ENCODE measurements at places on chromosomes 7 and 10.

GRCh38 chr10:117861329-117861728 is 185.4 kb downstream of the RAB11FIP2 start:
- no peak for DNase-seq

DNA sequence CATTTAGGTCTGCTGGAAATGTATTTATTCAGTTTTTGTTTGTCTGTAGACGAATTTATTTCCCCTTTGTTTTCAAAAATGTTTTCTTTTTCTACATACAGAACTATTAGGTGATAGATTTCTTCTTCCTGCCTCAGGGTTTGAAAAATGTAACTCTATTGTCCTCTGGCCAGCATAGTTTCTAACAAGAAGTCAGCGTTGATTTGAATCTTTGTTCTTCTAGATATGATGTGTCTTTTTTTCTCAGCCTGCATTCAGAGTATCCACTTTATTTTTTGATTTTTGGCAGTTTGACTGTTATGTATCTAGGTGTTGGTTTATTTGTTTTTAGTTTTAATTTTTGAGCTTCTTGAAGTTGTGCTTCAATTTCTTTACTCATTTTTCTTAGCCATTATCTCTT is 7.5 kb upstream of the OR2F1 start:
- no peak for DNase-seq

DNA sequence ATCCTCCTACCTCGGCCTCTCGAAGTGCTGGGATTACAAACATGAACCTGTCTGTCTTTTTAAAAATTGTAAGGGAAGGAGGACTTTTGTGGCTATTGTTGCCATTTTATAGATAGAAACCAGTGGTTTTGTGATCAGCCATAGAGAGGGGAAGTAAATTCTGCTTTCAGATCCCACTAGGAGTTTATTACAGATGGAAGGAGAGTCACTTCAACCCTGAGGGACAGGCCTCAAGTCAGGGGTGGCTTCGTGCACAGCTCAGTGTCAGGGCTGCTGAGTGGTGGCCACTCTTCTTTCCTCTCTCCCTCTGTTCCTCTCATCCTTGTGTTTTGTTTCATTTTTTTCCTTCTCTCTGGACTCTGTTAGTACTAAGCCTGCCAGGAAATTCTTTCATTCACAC is 60.8 kb downstream of the OGDH start:
- DNase-seq: no peak

DNA sequence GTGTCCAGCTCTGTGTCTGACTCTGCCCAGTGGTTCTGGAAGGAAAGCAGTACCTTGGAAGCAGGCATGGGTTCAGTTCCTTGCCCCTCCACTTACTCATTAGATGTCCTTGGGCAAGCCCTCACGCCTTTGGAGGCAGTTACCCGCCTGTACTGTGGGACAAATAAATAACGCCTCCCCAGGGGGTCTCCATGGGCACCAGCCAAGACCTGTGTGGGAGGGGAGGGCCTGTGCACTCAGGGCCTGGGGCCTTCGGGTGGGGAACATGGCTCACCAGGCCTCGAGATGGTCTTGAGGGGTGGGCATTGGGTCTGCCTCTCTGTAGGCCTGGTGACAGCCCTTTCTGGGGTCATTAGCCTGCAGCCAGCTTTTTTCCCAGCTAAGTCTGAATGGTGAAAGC is 142.0 kb downstream of the GRK5 start:
- DNase-seq: no peak

GRCh38 chr7:38322461-38322860 is 49.0 kb upstream of the TARP start:
- no peak for DNase-seq

DNA sequence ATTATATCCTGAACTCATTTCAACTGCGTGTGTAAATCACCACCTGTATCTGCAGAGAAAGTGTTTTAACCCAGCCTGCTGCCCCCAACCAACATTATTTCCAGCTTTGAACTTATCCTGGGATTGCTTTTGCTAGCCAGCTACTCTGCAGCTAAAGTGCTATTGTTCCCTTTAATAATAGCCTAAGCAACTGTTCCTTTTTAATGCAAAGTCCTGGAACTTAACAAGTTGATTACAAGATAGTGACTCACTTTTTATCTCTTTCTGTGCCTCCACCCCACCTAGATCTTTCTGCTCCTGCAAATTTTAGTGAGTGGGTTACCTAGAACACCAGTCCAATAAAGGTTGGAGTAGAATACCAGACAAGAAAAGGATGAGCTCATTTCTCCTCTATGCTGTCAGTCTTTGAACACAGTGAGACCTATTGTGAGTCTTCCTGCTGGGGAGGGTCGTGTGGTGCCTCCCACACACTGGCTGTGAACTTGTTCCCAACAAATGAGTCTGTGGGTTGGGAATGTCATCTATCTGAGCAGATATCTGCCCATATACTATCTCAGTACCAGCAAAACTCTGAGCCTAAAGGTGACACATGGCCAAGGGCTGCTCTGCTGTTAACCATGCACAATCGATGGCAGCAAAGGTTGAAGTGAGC is 137.7 kb downstream of the FAM204A start:
- no peak for DNase-seq

DNA sequence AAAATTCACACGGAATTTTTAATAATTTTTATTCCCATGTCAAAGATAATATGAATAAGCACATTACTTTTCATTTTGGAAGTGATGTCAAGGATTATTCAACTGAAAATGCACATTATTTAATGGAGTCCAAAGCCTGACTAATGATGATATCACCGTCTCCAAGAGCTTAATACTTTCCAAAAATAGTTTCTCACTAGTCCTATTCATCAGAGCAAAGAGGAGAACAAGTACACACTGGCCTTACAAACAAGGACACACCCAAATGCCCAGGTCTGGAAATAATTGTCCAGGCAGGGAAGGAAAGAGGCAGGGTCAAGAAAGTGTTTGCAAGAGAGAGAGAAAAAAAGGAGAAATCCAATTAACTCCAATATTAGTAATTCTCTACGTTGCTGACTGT is 216.8 kb upstream of the CCDC6 start:
- peak; percentile 86 for DNase-seq

- no peak for DNase-seq
These were observed 64.9 kb downstream of the GTF2IRD1 start for GRCh38 chr7:74518654-74519053.

- DNase-seq: no peak
These were observed 19.1 kb downstream of the BET1 start for GRCh38 chr7:93985101-93985500.

DNA sequence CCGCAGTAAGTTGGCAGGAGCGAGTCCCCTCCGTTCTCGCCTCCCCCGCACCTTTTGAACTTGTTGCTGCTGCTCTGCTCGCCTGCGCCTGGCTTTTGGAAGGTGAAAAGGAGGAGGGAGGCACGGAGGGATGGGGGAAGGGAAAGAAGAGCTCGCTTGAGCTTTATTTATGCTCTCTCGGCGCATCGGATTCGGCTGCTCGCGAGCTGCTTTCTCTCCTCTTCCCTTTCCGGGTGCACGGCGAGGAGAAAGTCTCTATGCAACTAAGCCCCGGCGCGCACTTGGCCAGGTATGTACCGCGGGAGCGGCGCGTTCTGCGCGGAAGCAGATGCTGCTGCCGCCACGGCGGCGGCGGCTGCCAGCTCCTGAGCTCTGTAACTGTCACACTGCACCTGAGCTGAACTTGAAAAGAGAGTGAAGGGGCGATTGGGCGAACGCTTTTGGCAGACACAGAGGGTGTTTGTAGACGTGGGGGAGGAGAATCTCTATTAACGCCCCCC is 551 bp downstream of the KCND2 start:
- no peak for DNase-seq

DNA sequence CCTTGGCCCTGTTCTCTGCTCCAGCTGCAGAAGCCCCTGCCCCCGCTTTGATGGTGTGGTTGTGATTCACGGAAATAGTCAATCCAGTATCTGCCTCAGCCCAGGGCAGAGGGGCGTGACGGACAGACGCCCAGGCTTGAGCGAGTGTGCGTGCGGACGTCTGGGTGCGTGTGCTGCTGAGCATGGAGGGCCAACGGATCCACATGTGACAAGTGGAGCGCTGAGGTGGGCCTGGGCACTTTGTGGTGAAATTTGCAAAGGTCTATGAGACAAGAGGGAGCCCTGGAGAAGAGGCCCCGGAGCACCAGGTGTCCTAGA is 94.4 kb downstream of the WDR37 start:
- DNase-seq: no peak

DNA sequence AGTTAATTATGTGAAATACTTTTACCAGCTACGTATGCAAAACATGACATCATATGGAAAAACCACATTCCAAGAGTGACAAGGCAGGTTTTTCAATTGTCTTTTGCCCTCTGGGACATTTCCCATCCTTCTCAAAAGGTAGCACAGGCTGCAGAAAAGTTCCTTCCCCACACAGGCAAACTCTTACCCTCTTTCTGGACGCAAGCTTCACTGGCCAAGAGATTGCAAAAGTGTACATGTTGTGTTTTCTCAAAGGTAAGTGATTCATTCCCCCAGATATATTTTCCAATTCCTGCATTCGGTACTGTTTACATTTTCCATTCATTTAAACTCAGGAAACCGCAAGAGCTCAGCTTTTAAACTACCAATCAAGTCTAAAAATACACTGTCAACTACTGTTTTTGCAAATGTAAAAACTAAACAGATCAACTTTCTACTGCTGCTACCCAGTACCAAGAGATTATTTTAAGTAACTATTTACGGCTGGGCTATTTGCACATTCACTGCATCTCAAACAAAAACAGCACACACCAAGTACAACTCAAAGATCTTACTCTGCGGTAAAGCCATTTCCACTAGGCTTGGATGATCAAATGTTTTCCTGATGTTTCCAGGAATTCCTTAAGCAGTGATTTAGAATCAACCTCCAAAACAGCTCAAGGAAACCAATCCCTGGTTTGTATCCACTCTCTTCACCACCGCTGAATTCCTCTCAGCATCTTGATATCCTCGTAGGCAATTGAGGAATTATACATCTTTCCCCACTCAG is 233.6 kb upstream of the CCDC6 start:
- peak; percentile 53 for DNase-seq

DNA sequence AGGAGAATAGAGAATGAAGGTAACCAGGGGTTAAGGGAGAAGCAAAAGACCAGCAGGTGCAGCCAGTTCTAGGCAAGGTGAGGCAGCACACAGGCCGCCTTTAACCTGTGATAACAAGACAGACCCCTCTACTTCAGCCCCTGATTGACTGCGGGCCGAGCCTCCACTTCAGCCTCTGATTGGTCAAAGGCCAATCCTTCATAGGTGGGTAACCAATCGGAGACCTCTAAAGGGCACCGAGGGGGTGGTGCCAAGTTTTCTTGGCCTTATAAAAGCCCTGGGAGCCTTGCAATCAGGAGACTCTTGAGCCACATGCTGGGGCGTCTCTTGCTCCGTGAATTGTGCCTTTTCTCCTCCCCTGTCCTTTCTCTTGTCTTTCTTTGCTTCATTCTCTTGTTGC is 98.8 kb downstream of the ELFN1 start:
- DNase-seq: no peak

GRCh38 chr10:89959433-89960110 is 258.2 kb downstream of the KIF20B start:
- DNase-seq: no peak

DNA sequence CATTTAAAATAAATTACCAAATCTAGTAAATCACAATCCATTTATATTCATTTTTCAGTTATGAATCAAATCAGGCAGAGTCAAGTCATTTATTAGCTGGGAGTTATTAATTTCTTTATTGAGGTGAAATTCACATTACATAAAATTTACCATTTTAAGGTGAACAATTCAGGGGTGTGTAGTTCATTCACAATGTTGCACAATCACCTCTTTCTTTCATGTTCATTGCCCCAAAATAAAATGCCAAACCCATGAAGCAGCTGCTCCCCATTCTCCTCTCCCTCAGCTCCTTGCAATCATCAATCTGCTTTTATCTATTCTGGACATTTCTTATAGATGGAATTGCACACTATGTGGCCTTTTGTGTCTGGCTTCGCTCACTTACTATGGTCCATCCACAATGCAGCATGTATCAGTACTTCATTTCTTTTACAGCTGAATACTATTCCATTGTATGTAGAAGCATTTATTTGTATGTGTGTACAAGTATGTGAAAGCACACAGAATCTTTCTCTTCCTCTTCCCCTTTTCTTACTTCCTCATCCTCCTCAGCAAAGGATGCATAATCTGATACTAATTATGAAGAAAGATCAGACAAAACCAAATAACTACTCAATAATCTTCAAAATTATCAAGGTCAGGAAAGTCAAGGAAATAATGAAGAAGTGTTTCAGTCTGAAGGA is 60.6 kb downstream of the LMBR1 start:
- DNase-seq: no peak

DNA sequence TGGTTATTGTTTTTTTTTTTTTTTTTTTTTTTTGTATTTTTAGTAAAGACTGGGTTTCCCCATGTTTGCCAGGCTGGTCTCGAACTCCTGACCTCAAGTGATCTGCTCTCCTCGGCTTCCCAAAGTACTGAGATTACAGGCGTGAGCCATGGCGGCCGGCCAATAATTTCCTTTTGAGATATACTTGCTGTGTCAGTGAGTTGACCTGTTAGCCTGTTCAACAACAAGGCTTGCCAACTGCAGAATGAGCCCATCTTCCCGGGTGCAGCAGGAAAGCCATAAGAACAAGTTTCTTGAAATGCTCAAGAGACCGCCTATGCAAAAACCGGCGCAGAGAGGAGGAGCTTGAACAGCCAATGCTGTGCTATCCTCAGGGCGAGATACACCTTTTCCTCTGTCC is 112.5 kb downstream of the PRPF18 start:
- no peak for DNase-seq

DNA sequence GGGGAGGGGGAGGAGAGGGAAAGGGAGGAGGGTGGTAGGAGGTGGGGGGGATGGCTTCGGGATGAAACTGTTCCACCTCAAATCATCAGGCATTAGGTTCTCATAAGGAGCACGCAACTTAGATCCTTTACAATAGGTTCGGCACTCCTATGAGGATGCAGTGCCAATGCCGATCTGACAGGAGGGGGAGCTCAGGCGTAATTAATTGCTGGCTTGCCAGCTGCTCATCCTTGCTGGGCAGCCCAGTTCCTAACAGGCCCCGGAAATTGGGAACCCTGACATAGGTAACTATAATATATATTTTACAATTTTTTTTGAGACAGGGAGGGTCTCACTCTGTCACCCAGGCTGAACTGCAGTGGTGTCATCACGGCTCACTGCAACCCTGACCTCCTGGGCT is 118.8 kb upstream of the SFMBT2 start:
- peak; percentile 50 for DNase-seq

DNA sequence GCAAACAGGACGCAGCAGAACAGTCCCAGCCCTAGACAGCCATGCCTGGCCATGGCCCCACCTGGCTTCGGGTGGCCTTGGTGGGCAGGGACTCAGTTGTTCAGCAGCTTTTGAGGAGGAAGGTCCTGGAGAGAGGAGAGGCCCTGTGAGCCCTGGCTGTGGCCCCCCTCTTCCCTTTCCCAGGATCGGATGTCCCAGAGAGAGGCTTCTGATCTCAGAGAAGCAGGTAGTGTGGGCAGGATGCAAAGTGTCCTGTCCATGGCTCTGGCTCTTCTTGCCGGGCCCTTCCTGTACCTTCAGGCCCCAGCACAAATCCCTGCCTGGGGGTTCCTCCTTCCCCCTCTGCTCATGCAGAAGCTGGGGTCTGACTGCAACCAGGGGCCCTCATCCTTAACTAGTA is 1.6 kb downstream of the PRRT4 start:
- no peak for DNase-seq

- no peak for DNase-seq
These were observed 35.2 kb upstream of the RET start for GRCh38 chr10:43041422-43042342.
